ENCODE measurements at places on chromosomes 13 and 19. TPM values are rescaled to one million over a fixed set of nuclear protein-coding genes. Genes with fewer than 3 reads are reported as not detected.

The CGB2 gene
- not detected for total RNA-seq

The MATK gene
- total RNA-seq = 0.72 TPM

The PLPPR3 gene
- not detected for total RNA-seq

The P2RY11 gene
- 6.0 TPM for total RNA-seq

GRCh38 chr19:3555653-3556422, 1.5 kb downstream of the MFSD12 start:
- no peak for DNase-seq

DNA sequence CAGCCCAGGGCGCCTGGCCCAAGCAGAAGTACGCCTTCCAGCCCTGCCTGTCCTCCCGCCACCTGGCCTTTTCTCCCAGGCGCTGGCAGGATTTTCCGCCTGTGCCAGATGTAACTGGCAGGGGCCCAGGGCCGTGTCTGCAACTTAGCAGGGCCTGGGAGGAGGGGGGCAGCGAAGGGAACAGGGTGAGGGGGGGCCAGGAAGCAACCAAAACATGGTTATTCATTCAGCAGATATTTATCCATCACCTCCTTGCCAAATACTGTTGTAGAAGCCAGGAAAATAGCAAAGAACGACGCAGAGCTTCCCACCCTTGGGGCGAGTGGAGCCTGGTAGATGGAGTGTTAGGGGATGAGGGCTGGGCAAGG, 5.6 kb downstream of the TLE6 start:
- DNase-seq = peak; percentile 90

DNA sequence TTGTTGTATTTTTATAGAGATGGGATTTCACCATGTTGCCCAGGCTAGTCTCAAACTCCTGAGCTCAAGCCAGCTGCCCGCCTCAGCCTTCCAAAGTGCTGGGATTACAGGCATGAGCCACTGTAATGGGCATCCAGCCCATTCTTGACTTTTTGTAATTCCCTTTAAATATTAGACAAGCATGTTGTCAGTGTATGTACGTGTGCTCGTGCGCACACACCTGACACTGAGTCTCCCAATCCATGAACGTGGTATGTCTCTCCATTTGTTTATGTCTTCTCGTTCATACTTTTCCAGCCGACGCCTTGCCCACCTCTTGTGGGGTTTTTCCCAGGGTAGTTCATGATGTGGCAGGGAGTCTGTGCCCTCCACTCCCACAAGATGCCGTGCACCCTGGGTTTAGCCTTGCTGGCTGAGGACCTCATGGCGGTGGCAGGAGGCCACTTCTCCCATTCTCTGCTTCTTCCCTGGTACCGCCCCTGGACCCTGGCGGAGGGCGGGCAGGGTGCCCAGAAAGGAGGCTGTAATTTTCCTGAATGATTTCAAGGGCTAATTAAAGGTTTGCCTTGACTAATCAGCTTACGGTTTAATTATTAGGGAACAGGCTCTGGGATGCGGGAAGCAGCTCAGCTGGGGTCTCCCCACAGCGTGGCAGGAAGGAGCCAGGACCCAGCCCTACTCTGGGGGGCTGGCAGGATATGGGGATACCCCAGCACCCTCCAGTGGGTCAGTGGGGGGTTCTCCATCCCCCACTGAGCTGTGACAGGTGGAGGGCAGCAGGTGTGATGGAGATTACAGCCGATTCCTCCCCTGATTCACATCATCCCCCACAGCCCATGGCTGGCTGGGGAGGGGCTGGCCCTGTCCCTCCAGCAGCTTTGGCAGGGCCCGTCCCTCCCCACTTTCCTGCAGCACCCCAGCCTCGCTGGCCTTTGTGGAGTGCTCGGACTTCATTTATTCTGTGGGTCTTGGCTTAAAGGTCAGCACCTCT, 12.9 kb downstream of the PAK4 start:
- no peak for DNase-seq

DNA sequence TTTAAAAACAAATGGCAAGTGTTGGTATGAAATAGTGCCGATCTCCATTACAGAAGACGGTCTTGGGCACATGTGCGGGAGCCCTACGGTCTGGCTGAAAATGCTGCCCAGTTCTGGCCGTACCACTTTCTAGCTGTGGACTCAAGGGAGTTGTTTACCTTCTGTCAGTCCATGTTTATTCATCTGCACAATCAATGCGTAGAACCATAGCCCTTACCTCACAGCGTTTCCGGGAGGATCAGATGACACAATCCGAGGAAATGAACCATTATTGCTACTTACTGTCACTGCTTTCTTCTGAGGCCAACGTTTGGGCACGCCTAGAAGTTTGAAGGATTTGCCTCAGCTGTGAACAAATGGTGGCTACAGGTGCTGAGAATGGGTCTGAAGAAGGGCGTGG, 31.2 kb downstream of the GADD45B start:
- DNase-seq = no peak

DNA sequence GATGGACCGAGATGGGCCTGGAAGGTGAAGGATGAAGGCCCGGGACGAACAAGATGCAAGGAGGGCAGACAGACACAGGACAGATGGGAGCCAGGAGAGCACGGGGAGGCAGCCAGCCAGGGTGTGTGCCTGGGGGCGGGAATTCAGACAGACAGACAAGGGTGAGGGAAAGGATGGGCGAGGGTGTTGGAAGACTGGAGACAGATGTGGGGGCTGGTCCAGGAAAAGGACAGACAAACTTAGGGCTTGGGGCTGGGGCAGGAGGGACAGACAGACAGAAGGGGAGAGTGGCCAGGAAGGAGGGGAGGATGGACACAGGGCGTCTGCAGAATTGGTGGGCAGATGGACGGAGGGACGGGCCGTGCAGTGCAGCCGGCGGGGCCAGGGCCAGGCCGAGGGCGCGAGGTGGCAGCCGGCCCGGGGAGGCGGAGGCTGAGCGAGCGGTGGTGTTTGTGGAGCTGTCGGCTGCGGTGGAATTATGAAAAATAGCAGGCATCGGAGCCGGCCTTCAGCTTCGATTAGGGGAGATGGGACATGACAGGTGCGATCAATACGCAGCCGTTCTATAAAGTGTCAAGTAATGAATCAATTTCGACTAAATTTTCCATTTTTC, 4.6 kb upstream of the ERFL start:
- DNase-seq = no peak

Measured in adrenal gland (tissue), 19 donors.